ENCODE measurements at places on chromosomes 3 and 15. TPM values are rescaled to one million over a fixed set of nuclear protein-coding genes. Genes with fewer than 3 reads are reported as not detected.

PCLAF gene
- total RNA-seq = 274 TPM

TMEM40 gene
- 0.10 TPM for total RNA-seq

EOGT gene
- 11.5 TPM for total RNA-seq

POLG gene
- total RNA-seq = 19.5 TPM

FEZF2 gene
- total RNA-seq = not detected

GOLGA6B gene
- not detected for total RNA-seq

CYP1A1 gene
- total RNA-seq = 2.3 TPM

ISG20 gene
- 20.9 TPM for total RNA-seq

ERICH6 gene
- total RNA-seq = 0.06 TPM

DNAH12 gene
- not detected for total RNA-seq

CHRM5 gene
- total RNA-seq = not detected

PIF1 gene
- 5.4 TPM for total RNA-seq

CTDSPL gene
- total RNA-seq = 6.9 TPM

LYZL4 gene
- total RNA-seq = not detected

LRRC2 gene
- 0.04 TPM for total RNA-seq

MAGEL2 gene
- total RNA-seq = 0.27 TPM

SPG11 gene
- 21.6 TPM for total RNA-seq

Data from H4 (cell line).